ENCODE measurements at places on chromosomes 13 and 19. TPM values are rescaled to one million over a fixed set of nuclear protein-coding genes. Genes with fewer than 3 reads are reported as not detected.
A peak's percentile ranks its signal among the peaks of the same experiment; 100 is the strongest.

DNA sequence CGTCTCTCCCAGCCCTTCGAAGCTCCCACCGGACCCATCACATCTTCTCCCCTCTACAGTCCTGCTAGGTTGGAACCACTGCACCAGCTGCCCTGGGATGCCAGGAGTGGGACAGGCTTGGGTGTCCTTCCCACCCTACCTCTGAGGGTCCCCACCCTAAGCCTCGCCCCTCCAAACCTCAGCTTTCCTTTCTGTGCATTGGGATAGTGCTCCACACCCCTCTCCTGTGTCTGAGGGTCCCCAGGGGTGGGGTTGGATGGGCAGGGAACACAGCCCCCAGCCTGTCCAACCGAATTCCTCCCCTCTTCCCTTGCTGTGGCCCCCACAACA, 1.9 kb upstream of the BCL3 start:
- no peak for DNase-seq

DNA sequence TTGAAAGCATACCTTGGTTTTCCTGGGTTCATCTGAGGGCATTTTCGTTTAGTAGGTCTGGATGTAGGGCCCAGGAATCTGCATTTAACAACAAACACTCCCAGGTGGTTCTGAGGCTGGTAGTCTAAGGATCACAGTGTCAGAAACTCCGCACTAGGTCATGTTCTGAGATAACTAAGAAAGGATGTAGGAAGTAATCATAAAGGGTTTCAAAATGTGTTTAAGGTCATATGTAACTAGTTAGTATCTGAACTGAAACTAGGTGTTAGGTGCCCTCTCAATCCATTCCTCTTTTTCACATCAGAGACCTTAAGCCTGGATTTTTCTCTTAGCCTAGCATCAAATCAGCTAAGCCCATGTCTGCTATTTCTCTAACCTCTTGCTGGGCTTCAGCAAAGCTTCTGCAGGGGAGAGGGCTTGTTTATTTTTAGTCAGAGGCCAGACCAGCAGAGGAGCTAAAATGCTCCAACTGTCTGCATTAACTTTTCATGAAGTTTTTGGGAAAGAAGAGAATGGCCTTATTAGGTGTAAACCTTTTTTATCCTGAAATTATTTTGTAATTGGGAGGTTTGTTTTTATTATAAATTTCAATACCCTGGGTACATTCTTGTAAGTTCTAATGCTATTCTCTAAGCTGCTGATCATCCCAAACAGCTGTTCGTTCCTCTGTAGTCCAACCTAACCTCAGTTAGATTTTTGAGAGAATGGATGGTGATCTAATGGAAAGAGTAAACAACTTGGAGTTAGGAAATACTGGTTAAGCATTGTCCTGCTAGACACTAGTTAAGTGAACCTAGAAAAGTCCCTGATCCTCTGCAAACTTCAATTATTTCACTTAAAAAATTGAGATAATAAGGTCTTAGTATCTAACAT, 262.8 kb upstream of the RFC3 start:
- no peak for DNase-seq

GRCh38 chr13:97460004-97460775, 26.2 kb downstream of the RAP2A start:
- DNase-seq: no peak

- no peak for DNase-seq
Measured at GRCh38 chr13:99626461-99627082, 125.3 kb downstream of the TM9SF2 start.

- no peak for DNase-seq
Measured at GRCh38 chr19:3268326-3268725, 43.9 kb downstream of the CELF5 start.

- DNase-seq: no peak
Measured at GRCh38 chr13:52344108-52344507, 61.9 kb downstream of the THSD1 start.

DNA sequence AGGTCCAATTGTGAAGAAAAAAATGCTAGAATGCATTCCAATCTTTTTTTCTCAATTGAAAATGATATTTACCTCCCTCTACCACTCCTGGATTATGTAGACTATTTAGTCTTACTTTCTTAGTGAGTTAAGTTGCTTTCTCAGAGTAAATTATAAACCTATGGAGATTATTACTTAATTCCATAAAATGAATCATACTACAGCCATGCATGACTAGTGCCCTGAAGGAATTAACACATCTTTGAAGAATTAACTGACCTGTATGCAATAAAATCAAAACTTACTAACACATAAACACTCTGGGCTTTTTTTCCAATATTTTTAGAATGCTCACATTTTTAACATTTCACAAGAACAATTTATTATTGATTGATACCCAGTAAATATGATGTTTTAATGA, 379.4 kb upstream of the DACH1 start:
- DNase-seq: no peak

GRCh38 chr19:17327654-17328516, 6.8 kb downstream of the ANO8 start:
- DNase-seq: peak; percentile 65

DNA sequence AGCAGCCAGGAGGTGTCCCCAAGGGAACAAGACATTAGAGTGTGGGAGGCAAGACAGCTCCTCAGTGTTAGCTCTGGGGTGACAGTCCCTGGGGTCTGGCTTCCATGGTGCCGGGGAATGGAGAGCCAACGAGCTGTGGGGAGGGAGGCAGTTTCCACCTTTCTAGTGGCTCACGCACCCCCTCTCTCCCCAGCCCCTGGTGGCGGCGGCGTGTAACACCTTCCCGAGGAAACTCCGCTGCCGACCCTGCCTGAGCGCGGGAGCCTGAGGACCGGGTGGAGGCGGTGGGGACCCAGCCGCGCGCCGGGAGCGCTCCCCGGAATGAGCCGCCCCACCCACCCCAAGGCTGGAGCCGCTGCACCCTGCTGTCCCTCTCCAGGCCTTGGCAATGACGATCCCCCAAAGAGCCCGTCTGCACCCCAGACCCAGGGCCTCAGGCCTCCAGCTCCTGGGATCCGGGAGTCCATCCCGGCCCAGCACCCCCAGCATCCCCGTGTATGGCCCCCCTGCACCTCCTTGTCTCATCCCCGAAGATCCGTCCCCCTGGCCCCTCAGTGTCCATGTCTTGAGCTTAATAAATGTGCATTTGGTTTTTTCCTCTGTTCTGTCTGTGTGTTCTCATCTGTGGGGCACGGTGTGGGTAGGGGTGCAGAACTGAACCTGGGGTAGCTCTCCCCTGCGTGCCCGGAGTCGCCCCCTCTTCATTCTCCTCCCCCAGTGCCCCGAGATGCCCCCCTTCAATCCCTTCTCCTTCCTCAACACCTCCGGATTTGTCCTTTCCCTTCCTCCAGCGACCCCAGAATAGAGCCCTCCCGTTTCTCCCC, 622 bp upstream of the FXYD5 start:
- peak; percentile 82 for DNase-seq

GRCh38 chr13:98838776-98839175, 86.3 kb upstream of the SLC15A1 start:
- no peak for DNase-seq

DNA sequence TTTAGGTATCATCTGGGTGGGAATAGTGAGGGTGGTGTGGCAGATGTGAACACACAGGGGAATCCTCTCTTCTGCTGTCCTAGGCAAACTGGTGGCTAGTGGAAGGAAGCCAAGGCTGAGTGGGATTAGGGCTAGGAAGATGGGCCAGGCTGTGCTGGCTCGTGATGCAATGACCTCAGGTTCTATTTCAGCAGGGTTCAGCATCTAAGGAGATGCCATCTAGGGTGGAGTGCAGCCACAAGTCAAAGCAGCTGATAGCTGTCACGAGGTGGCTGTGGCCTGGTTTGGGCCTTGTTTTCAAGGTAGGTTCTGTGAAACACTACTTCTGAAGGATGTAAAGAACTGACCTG, 21.6 kb downstream of the ARL11 start:
- DNase-seq: no peak

GRCh38 chr13:79918620-79919019, 422.3 kb downstream of the SPRY2 start:
- DNase-seq: no peak

DNA sequence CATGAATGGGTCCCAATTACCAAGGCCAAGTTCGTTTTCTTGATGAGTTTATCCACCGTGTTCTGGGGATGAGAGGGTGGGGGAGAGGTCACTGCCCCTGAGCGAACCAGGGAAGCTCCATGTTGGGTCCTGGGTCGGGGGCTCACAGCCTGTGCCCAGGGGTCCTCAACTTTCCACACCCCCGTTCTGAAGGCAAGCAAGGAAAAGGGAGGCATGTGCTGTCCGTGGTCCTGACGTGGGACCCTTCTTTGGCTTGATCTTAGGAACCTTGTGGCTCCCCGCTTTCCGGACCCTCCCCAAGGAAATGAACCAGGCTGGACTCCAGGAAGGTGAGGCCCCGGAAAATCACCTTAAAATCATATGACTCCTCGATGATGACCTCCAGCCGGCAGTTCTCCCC, 18.2 kb upstream of the MEIS3 start:
- DNase-seq: no peak

The DKKL1 gene
- total RNA-seq: not detected

The ZNF793 gene
- total RNA-seq: 10.6 TPM

The NCAN gene
- not detected for total RNA-seq

The SHISA2 gene
- 0.94 TPM for total RNA-seq

The RGCC gene
- 38.7 TPM for total RNA-seq

The DNAAF3 gene
- 0.65 TPM for total RNA-seq

The ZNF813 gene
- 8.5 TPM for total RNA-seq

The CAB39L gene
- 3.8 TPM for total RNA-seq

The ICAM4 gene
- 1.7 TPM for total RNA-seq

The ETV2 gene
- total RNA-seq: 1.9 TPM

All from activated naive CD8-positive, alpha-beta T cell treated with anti-CD3 and anti-CD28 coated beads, Interleukin-2, amount 10 ng/mL, durations not matched to agents 7 days and 5 days (primary cell).